CD4-positive, CD25-positive, alpha-beta regulatory T cell (primary cell): ENCODE measurements at places on chromosomes 6 and 20.

DNA sequence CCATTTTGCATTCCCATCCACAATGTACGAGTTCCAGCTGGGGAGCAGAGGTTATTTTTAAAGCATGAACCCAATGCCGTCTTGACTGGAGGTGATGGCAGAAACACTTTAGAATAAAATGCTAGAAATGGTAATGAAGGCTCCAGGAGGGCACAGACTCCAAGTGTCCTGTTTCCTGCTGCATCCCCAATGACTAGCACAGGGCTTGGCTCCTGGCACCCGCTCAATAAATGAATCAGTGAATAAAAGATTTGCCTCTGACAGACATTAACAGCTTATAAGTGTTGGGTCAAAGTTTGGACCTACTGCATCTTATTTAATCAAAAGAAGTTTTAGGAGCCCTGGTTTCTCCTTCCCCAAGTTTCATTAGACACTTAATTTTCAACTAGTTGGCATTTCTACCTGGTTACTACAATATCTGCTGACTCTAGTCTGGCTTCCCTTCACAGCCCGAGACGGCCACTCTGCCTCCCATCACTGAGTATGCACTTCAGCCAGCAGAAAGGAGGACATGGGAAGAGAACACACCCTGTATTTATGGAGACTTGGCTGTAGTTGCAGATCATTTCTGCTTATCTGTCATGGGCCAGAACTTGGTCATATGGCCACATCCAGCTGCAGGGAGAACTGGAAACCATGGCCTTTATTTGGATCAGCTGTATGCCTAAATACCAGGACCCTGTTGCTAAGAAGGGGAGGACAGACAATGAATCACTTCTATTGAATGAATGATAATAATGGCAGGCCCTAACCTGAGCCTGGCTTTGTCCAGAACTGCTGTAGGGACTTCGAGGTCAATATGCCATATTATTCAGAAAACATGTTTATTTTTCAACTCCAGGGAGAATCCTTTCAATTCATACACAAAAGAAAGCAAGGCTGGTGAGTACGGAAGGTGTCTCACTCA, 63.1 kb downstream of the TTI1 start:
- DNase-seq, result no peak

DNA sequence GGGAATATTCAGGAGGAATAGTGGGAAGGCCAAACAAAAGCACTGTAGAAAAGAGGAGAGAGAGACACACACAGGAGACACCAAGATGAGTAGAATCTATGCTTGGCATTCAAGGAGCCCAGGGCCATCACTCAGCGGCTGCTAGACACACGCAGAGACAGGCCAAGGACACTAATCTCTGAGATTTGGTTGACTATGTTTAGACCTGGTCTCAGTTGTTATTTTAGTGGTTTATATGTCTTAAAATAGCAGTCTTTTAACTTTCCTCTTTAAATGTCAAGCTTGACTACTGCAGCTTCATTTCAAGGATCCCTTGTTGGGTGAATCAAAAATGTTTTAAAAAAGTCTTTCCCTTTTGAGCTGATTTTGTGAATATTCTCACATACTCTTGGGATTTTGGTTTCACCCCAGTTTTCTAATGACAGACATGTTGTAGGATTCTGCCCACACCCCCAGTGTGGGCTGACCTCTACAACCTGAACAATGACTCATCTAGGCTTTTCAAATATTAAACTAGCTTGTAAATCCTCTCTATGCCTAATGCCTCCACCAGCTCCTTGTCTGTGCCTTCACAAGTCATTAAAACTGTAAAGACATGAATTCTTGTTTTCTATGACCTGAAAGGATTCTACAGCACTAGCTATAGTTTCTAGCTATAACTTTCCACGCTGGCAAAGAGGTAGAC, 142.7 kb upstream of the EXOC2 start:
- DNase-seq, result no peak

DNA sequence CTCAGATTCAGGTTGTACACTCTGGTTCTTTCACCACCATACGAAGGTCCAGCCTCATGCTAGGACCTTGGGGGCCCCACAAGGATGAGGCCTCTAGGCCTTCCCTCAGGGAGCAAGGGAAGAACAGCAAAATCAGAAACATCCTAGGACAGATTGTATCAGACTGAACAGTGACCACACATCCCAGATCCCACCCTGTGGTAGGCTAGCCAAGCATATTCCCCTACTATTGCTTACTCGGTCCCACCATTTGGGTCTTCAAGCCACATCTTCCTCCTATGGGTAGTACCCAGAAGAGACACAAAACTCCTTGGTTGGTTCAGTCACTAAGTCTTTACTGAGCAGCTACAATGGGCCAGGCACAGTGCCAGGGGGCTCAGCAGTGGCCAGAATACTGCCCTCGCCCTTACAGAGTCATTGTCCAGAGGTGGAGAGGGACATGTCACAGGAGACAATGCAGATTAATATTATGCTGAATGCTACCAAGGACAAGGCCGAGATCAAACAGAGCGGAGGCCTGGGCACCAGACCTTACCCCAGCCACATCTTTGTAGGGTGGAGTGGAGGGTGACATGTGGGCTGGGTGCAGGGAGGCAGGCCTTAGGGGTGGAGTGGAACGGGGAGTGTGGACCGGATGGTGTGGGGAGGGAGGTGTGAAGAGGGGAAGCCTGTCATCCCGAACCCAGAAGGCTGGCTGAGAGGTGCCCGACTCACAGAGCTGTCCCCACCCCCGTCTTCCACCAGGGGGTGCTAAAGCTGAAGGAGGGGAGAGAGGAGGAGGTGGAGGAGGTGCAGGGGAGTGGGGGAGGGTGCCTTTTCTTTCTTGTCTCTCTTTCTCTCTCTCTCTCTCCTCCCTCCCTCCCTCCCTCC, 6.8 kb upstream of the MAPK13 start:
- DNase-seq, result peak; percentile 88

DNA sequence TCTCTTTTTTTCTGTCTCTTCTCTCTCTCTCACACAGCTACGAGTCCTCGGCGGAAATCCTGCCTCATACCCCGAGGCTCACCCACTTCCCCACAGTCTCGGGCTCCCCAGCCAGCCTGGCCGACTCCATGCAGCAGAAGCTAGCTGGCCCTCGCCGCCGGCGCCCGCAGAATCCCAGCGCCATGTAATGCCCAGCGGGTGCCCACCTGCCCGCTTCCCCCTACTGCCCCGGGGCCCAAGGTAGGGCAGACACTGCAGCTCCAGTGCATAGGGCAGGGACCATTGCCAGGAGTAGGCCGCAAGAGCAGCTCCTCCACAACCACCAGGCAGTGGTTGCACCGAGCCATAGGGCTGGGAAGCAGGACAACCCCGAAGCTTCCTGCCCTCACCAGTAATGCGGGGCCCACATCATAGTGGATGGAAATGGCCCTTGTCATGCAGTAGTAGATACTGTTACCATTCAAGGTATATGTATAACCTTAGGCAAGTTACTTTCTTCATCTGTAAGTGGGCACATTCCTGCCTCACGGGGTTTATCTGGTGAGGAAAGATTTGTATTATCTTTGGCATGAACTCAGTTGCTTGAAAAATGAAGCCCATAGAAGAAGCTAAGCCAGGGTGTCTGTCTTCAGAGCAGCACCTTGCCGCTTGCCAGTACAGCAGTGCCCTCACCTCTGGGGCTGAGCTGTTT, 36.9 kb upstream of the ID1 start:
- no peak for DNase-seq

DNA sequence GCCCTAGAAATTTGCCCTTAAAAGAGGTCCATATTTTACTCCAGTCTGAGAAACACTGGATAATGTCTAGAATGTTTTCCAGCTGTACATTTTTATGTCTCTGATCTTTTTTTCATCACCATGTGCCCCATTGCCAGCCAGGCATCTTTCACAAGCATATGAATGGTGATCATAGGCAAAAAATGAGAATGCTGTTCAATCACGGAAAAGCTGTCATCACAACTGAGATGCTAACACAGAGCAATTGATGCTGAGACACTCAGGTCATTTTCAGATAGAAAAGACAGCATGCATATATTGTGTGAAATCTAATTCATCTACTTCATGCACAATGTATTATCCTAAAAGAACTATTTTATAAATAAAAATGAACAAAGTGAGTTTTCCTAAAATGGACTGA, 41.6 kb downstream of the CGA start:
- no peak for DNase-seq

- DNase-seq, result no peak
These were observed 53.3 kb downstream of the TNFRSF21 start for GRCh38 chr6:47256361-47256760.

- no peak for DNase-seq
These were observed 90.5 kb upstream of the TBX18 start for GRCh38 chr6:84854811-84855400.

DNA sequence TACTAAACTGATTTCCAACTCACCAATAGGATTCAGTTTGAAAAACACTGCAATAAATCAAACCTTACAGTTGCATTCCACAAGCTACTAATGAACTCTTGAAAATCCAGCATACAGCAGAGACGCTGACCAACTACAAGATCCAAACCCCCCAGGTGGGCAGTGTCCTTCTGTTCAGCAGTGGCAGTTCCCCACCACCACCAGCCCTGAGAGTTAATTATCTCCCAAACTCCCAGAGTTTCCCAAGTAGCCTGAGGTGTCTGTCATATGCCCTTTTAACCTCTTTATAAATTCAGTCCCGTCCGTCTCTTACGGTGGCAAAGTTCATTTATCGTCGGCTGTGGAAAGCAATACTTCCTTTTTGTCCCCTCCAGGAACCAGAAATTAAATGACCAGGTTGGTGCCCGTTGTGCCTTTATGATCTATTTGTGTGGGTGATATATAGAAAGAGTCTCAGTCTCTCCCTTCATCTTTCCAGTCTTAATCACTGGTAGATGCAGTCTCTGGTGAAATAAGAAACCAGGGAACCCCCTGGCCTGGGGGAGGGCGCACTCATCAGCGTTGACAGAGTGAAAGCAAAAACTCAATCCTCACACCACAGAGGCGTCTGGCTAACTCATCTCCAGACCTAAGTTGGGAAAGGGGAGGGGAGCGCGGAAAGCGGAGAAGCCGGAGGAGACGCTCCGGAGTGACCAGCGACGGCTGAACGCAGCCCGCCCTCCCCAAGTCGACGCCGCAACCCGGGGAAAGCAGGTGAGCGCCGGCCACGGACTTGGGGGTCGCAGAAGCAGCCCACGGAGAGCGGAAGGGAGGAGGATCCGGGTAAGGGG, 717 bp downstream of the MRPL14 start:
- DNase-seq, result peak; percentile 64

DNA sequence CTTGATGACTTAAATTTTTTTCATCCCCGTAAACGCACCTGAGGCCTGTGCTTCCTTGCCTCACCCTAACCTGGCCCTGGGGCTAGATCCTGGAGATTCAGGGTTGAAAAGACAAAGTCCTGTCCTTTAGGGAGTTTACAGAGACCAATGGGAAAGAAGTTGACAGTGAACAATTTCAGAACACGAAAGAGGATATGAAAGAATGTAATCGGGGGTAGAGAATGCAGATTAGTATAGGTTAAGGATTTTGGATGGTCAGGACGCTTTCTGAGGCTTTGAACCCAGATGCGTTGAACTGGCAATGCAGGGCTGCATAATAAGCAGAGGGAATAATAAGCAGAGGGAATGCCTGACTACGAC, 1.7 kb upstream of the FBXO5 start:
- no peak for DNase-seq
